ENCODE measurements at places on chromosomes 12 and 14. TPM values are rescaled to one million over a fixed set of nuclear protein-coding genes. Genes with fewer than 3 reads are reported as not detected.
A peak's percentile ranks its signal among the peaks of the same experiment; 100 is the strongest.

The MGAT4C gene
- not detected for total RNA-seq

The SLCO1B1 gene
- 0.50 TPM for total RNA-seq

The IL23A gene
- total RNA-seq: 2.9 TPM

The PIP4K2C gene
- 47.7 TPM for total RNA-seq

The BIN2 gene
- not detected for total RNA-seq

GRCh38 chr12:50985322-50985721 lies 33.0 kb downstream of the HIGD1C start:
- peaks cover 5% of the 10 kb centered on the region for H3K36me3 ChIP-seq
- peak overlapping the region; percentile 9 for H3K27ac ChIP-seq
- no peak overlapping the region for H3K4me3 ChIP-seq
- no peaks in the 10 kb centered on the region for H3K27me3 ChIP-seq

DNA sequence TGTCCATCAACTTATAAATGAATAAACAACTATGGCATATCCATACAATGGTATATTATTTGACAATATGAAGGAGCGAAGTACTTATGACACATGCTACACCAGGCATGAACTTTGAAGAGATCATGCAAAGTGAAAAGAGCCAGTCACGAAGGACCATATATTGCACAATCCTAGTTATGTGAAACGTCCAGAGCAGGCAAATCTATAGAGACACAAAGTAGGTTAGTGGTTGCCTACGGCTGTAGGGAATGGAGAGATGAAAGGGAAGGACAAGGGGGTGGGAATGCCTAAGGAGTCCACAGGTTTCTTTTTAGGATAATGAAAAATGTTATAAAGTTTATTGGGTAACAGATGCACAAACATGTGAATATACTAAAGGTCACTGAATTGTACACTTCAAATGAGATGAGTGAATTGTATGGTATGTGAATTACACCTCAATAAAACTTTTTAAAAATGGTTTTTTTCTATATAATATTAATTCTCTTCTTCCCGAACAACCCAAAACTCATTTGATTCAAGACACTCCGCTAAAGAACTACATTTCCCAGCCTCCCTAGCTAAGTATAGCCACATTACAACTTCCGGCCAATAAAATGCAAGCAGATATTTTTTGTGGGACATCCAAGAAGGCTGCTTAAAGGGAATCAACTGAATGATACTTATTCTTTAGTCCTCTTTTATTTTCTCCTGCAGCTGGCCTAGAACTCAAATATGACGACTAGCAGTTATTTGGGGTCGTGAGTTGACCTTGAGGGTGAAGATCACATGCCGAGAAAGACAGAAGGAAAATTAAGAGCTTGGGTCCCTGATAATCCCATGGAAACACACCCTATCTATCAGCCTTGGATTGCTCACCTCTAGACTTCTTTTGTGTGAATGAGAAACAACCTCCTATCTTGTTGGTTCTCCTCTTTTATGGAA lies 187.2 kb downstream of the TTC8 start:
- H3K27me3 ChIP-seq: no peaks in the 10 kb centered on the region
- H3K4me3 ChIP-seq: peak overlapping the region; percentile 44
- H3K4me1 ChIP-seq: no peaks in the 10 kb centered on the region
- DNase-seq: no peak

GRCh38 chr14:69226736-69227135 lies 33.2 kb upstream of the GALNT16 start:
- no peak for DNase-seq
- H3K27ac ChIP-seq: no peak overlapping the region
- no peak overlapping the region for H3K4me3 ChIP-seq
- H3K4me1 ChIP-seq: no peaks in the 10 kb centered on the region
- H3K36me3 ChIP-seq: no peaks in the 10 kb centered on the region
- H3K27me3 ChIP-seq: no peaks in the 10 kb centered on the region

DNA sequence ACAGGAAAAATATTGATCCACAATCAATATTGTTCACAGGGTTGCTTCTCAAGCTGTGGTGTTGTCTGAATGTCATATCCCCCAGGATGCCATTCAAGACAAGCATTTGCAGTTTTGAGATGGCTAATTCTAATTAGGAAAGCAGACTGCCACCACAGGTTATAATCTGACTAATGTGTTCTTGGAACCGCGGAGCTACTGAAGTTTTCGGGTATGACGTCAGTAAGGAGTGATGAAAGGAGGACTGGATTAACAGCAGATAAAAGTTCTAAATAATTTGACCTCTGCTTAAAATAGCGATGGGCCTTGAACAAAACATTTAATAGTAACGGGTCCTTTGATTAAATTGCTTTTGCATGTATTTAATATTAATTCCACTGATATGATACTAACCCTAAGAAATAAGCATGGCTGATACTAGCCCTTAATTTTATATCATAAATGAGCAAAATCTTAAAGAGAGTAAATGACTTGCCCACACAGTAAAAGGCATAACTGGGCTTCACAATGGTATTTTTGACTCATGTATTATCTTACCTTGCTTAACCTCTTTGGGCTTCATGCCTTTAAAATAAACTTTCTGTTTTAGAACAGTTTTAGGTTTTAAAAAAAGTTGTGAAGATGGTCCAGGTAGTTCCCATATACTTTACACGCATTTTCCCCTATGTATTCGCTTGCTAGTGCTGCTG lies 50.3 kb downstream of the TSHR start:
- H3K4me3 ChIP-seq: no peak overlapping the region
- no peak overlapping the region for H3K27ac ChIP-seq
- no peaks in the 10 kb centered on the region for H3K36me3 ChIP-seq
- no peaks in the 10 kb centered on the region for H3K4me1 ChIP-seq

DNA sequence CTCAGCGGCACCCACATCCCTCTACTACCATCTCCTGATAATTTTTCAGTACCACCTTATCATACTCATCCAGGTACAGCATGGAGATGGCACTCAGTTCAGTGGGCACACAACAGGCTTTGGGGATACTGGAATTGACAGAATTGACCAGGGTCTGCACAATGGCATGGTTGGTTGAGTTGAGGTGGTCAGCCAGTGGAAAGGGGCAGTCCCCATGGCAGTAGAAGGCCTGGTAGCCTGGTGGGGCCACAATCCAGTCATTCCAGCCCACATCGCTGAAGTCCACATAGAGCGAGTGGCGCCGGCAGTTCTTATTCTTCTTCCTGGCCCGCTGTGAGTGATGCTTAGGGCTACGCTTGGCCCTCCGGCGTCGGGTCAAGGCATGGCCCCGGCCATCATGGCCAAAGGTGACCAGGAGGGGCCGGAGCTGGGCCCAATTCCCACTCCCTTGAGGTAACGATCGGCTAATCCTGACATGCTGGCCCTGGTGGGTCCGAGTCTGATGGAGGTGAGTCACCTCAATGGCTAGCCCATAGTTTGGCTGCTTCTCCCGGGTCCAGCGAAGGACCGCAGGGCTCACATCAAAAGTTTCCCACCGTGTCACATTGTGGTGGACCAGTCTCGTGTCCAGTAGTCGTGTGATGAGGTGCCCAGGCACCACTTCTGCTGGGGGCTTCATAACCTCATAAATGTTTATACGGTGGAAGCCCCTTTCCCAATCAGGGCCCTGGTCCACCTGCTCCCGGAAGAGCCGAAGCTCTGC lies 6.4 kb downstream of the BMP4 start:
- H3K4me3 ChIP-seq: no peak overlapping the region
- H3K36me3 ChIP-seq: peaks cover 15% of the 10 kb centered on the region
- DNase-seq: no peak
- H3K27me3 ChIP-seq: no peaks in the 10 kb centered on the region
- H3K27ac ChIP-seq: no peak overlapping the region

DNA sequence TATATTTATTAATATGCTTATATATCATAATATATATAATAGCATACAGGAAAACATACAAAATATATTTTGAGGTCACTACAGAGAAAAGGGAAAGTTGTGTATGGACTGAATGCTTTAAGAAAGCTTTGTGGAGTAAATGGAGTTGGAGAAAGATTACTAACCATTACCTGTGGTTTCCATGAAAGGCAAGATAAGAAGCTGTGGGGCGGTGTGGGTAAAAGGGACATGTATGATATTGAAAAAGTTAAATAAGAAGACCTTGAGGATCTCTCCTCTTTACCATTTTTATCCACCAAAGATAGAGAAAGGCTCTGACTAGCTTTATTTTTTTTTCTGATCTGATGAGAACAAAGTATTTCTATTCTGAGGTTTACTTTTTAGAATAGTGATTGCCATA lies 404.4 kb downstream of the TRHDE start:
- H3K27me3 ChIP-seq: no peaks in the 10 kb centered on the region
- no peaks in the 10 kb centered on the region for H3K4me1 ChIP-seq
- DNase-seq: no peak
- no peak overlapping the region for H3K4me3 ChIP-seq
- no peaks in the 10 kb centered on the region for H3K36me3 ChIP-seq

DNA sequence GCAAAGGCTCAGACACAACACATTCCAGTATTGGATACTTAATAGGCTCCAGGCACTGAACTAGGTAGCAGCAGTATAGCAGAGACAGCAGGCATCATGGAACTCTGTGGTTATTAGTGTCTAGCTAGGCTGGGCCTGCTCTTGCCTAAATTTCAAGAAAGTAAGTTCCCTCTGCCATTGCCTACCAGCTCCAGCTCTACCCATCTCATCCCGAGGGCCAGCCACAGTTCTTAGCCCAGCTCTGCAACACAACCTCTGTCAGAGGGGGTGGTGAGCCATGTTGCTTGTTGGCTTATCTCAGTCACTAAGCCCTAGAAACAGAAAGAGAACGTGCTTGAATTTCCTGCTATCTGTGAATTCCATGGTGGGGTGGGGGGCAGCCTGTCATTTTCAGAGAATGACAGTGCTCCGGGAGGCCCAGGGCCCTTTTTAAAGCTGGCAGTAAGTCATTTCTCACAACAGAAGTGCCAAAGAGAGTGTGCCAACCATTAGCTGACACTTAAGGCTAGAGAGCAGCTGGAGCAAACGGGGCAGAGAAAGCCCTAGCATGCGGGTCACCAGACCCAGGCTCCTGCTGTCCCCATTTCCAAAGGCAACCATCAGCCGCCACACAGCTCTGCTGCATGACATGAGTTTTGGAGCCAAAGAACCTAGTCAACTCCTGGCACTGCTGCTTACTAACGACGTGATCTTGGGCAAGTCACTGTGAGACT lies 105.9 kb downstream of the PRMT8 start:
- no peak overlapping the region for H3K27ac ChIP-seq
- no peaks in the 10 kb centered on the region for H3K36me3 ChIP-seq
- DNase-seq: no peak
- H3K4me3 ChIP-seq: no peak overlapping the region

DNA sequence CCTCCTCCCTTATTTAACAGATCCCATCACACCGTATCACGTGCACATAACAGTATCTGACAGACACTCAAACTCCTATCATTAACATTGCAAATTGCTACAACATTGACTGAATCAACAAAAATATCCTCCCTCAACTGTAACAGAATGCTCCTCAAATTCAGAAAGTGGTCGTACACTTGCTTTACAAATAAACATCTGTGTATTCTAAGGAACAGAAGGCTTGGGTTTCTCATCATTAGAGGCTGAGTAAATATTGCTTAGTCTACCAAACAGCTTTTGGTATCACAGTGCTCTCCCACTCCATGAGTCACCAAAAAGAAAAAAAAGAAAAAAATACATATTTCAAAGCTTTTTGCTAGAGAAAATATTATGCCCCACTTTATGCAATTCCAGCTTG lies 23.9 kb downstream of the FERMT2 start:
- H3K4me3 ChIP-seq: no peak overlapping the region
- no peaks in the 10 kb centered on the region for H3K27me3 ChIP-seq
- H3K4me1 ChIP-seq: peaks cover 8% of the 10 kb centered on the region
- H3K27ac ChIP-seq: no peak overlapping the region
- H3K36me3 ChIP-seq: no peaks in the 10 kb centered on the region

GRCh38 chr14:61388976-61389576 lies 67.7 kb downstream of the PRKCH start:
- peak overlapping the region; percentile 97 for H3K27ac ChIP-seq
- DNase-seq: peak; percentile 55
- H3K4me3 ChIP-seq: 0 out of 2 replicates have a peak overlapping the region, but pooled peaks have one; percentile 10

DNA sequence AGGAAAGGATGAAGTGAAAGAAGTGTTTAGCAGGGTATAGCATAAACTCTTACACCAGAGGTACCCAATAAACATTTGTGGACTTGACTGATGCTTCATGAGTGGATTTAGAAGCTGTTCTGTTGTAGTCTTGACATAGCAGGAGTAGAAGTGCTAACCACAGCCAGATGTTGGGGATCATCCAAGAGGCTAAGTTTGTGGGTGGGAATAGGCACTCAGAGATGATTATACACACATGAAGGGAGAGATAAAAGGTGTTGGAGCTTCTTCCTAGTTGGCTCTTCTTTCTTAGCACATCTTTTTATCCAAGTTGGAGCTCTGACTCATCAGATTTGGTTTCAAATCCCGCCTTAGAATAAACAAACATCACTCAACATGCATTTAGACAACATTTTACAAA lies 166.7 kb upstream of the E2F7 start:
- H3K4me3 ChIP-seq: no peak overlapping the region
- H3K36me3 ChIP-seq: no peaks in the 10 kb centered on the region
- DNase-seq: no peak
- no peaks in the 10 kb centered on the region for H3K4me1 ChIP-seq
- no peak overlapping the region for H3K27ac ChIP-seq

- 0 out of 2 replicates have a peak, but pooled peaks cover 4% of the 10 kb centered on the region for H3K4me1 ChIP-seq
- H3K27ac ChIP-seq: no peak overlapping the region
- H3K4me3 ChIP-seq: no peak overlapping the region
- no peaks in the 10 kb centered on the region for H3K27me3 ChIP-seq
Measured at GRCh38 chr14:54809767-54810166, 92.9 kb downstream of the GCH1 start.

DNA sequence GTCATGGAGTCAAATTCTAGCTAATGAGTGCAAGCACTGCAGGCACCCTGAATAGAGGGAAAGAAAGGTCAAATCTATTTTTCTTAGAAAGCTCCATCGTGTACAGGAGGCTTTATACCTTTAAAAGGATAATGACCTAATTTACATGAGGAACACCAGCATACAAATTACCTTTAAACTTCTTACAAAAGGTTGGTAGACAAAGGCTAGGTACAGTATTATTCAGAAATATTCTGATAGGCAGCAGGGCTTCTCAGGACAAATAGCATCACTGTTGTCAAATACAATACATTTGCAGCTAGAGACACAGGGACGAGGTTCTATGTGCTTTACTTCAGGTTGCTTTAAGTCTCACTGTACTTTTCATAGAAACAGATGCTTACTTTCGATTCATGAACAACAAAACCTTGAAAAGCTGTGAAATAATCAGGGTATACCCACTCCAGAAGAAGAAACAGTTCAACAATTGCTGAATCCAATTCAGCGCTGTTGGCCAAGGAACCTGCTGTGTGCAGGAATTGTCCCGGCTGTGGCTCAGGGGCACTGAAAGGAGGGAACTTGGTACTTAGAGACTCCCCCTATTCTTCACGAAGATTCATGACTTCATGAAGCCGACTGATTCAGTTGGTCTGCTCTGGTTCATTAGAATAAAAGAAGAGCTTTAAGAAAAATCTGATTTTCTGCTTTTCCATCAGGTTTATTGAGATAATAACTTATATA lies 252.9 kb downstream of the PRKD1 start:
- H3K27ac ChIP-seq: no peak overlapping the region
- DNase-seq: no peak
- H3K4me1 ChIP-seq: no peaks in the 10 kb centered on the region

GRCh38 chr12:62977418-62977817 lies 42.5 kb upstream of the PPM1H start:
- no peak overlapping the region for H3K4me3 ChIP-seq
- no peaks in the 10 kb centered on the region for H3K4me1 ChIP-seq
- no peaks in the 10 kb centered on the region for H3K27me3 ChIP-seq
- no peak overlapping the region for H3K27ac ChIP-seq
- DNase-seq: no peak
